Heart left ventricle (tissue), 16 donors: ENCODE measurements at places on chromosomes 13 and 19. TPM values are rescaled to one million over a fixed set of nuclear protein-coding genes. Genes with fewer than 3 reads are reported as not detected.

PCP2 gene
- 0.54 TPM for total RNA-seq

MAB21L1 gene
- 0.19 TPM for total RNA-seq

ZNF44 gene
- total RNA-seq, result 4.3 TPM

ZNF579 gene
- 11.2 TPM for total RNA-seq

ICAM5 gene
- 0.19 TPM for total RNA-seq

CBLC gene
- total RNA-seq, result not detected

ZFP28 gene
- 6.0 TPM for total RNA-seq

CALR gene
- 796 TPM for total RNA-seq

DNA sequence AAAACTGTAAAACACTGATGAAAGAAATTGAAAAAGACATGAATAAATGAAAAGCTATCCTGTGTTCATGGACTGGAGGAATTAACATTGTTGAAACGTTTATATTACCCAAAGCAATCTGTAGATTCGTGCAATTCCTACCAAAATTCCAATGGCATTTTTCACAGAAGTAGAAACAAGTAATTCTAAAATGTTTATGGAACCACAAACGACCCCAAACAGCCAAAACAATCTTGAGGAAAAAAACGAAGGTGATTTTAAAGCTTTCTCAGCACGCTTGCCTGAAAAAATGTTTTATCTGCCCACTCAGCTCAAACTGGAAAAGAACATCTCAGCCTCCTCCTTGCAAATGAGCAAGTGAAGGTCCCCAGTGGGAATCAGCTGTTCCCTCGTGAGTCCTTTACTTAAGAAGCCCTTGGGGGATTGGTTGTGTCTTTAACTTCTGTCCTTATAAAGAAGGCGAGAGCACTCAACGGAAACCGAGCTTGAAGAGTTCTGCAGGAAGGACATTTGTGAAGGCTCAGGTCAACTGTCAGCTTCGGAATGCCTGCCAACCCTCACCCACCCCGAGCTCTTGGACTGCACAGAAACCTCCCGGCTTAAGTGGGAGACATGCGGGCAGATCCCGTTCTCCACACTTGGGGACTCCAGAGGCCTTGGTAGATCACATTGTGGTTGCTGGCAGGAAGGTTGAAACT lies 256.0 kb upstream of the IRS2 start:
- no peak overlapping the region for H3K4me3 ChIP-seq
- no peaks in the 10 kb centered on the region for H3K36me3 ChIP-seq
- no peaks in the 10 kb centered on the region for H3K4me1 ChIP-seq

DNA sequence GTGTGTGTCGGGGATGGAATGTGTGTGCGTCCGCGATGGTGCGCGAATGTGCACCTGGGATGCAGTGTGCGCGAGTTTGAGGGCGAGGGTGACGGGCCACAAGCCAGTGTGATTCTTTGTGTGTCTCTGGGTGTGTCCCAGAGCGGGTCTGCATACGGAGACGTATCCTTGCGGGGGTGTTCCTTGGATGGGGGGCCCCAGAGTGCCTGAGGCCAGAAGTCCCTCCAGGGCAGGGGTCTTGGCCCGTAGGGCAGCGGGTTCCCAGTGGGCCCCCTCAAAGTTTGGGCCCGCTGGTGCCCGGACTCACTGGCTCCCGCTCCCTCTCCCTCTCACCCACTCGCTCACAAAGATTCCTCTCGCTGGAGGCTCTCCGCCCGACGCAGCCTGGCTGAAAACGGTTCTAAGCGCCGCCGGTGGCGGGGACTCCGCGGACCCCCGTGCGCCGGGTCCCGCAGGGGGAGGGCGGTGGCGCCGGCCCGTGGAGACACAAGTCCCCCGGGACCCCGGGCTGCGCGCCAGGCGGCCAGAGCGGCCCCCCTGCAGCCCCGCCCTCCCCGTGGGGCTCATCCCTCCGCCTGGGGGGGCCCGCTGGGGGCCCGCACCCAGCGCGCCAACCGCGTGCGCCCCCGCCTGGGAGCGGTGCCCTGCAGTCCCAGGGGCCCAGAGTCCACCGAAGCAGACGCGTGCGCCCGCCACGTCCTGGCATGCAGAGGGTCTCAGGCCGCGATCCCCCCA lies 886 bp downstream of the CRLF1 start:
- no peaks in the 10 kb centered on the region for H3K36me3 ChIP-seq
- H3K4me1 ChIP-seq, result peaks cover 29% of the 10 kb centered on the region
- peaks cover 94% of the 10 kb centered on the region for H3K27me3 ChIP-seq
- no peak for DNase-seq

DNA sequence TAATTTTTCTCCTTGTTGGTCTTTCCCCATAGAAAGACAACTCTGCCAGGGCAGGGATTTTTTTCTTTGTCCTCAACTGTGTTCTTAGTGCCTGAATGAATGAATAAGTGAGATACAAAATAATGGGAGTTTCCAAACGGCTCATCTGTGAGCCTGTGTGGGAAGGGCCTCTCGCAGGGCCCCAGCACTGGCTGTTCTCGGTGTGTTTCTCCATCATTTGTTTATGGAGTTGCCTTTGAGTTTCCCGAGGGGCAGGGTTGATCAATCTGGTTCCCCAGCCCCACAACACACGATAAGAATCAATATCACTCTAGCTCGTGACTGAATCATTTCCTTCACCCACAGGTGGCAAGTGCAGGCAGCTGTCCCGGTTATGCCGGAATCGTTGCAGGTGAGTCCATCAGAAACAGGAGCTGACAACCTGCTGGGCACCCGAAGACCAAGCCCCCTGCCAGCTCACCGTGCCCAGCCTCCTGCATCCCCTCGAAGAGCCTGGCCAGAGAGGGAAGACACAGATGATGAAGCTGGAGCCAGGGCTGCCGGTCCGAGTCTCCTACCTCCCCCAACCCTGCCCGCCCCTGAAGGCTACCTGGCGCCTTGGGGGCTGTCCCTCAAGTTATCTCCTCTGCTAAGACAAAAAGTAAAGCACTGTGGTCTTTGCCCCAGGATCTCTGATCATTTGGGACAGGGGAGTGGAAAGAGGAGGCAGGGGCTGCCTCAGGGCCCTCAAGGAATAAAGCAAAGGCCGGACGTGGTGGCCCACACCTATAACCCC lies 14.9 kb downstream of the FXYD5 start:
- H3K4me1 ChIP-seq, result no peaks in the 10 kb centered on the region
- H3K4me3 ChIP-seq, result no peak overlapping the region
- no peak overlapping the region for H3K27ac ChIP-seq
- peaks cover 27% of the 10 kb centered on the region for H3K36me3 ChIP-seq
- H3K27me3 ChIP-seq, result no peaks in the 10 kb centered on the region
- DNase-seq, result peak; percentile 10

DNA sequence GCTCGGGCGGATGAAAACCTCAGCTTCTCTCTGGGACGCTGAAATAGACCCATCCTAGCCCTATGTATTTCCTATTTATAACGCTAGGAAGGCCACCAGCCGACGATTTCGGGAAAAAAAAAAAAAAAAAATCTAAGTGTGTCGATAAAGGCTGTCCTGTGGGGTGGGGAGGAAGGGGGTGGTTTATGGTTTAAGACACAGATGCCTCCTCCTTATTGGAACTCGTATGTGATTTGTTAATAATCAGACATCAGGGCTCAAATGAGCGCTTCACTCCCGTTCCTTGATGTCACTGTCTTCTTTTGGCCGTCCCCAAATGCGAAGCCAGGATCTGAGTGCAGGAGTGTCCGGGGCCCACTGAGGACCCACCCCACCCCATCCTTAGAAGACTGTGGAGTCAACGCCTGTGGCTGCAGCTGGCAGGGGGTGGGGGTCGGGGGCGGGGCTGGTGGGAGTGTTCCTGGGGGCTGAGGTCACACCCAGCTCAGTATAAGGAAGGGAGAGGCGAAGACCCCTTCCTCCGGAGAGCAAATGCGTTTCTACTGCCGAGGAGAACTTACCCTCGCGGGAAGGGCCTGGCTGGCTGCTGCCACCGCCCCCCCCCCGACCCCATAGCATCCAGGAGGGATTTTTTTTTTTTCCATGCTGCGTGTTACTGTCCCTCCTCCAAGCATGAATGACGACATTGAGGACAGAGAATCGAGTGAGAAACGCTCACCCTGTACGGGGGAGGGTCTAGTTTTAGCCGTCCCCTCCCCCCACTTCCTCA lies 971 bp downstream of the ATCAY start:
- no peaks in the 10 kb centered on the region for H3K4me1 ChIP-seq
- no peak overlapping the region for H3K4me3 ChIP-seq
- H3K36me3 ChIP-seq, result no peaks in the 10 kb centered on the region
- no peak for DNase-seq
- peaks cover 60% of the 10 kb centered on the region for H3K27me3 ChIP-seq

DNA sequence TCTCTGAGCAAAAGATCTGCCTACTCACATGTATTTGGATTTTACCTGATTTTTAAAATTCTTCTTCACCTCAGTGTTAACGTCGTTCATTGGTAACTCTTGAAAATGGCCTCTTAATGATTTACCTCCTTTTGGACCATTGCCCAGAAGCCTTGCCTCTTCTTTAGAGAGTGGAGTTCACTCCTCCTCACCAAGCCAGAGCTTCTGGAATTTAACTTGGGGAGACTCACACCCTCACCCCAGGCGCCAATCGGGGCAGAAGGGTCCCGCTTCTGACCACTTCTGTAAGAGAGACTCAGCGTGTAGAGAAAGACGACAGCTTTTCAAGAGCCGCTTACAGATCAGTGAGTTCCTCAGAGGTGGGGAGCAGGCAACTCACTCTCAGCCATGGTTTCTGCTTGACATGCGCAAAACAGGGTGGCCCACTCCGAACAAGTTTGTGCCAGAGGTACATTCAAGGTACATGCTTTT lies 2.7 kb downstream of the PNMA8C start:
- H3K4me1 ChIP-seq, result peaks cover 14% of the 10 kb centered on the region
- no peak for DNase-seq

DNA sequence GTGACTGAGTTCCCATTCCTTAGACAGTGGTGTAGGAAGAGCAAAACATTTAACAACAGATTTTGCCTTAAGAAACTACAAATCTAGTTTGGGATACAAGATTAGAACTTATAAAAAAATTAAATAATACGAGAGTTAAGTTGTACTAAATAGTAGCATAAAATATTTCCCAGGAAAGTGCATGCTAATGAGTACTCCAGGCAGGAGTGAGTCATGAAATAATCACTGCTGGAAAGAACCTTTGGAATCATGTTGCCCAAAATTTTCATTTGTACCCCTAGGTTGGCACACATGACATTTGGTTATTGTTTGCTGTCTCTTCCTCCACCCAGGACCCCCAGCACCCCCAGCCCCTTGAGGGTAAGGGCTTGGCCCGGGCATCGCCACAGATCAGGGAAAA lies 26.3 kb upstream of the KL start:
- H3K27me3 ChIP-seq, result no peaks in the 10 kb centered on the region
- H3K27ac ChIP-seq, result no peak overlapping the region
- H3K4me3 ChIP-seq, result no peak overlapping the region

GRCh38 chr13:42631181-42631580 lies 57.2 kb downstream of the TNFSF11 start:
- H3K27ac ChIP-seq, result no peak overlapping the region
- no peak for DNase-seq
- no peaks in the 10 kb centered on the region for H3K27me3 ChIP-seq
- H3K36me3 ChIP-seq, result no peaks in the 10 kb centered on the region
- no peak overlapping the region for H3K4me3 ChIP-seq

DNA sequence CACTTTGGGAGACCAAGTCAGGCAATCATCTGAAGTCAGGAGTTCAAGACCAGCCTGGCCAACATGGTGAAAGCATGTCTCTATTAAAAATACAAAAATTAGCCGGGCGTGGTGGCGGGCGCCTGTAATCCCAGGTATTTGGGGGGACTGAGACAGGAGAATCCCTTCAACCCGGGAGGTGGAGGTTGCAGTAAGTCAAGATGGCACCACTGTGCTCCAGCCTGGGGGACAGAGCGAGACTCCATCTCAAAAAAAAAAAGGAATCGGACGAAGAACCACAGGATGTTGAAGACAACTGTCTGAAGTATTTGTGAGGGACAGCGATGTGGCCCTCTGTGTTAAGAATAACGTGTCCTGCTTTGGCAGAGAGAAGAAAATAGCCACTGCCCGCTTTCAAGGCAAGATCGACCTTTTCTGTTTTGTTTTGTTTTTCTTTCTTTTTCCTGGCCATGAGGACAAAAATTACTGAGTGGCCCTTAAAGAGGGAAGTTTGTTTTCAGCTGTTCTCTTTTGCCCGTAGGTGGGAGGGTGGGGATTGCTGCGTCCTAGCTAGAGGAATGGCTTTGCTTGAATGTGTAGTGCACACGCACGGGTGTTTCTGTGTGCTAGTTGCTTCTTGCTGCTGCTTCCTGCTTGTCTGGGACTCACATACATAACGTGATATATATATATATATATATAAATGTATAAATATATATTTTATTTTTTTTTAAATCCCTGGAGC lies 6.2 kb upstream of the PRKCG start:
- H3K4me3 ChIP-seq, result no peak overlapping the region
- H3K4me1 ChIP-seq, result peaks cover 3% of the 10 kb centered on the region
- H3K27me3 ChIP-seq, result peaks cover 7% of the 10 kb centered on the region
- no peak overlapping the region for H3K27ac ChIP-seq

GRCh38 chr19:5953680-5954213 lies 24.2 kb downstream of the RANBP3 start:
- no peaks in the 10 kb centered on the region for H3K36me3 ChIP-seq
- no peaks in the 10 kb centered on the region for H3K27me3 ChIP-seq
- no peak overlapping the region for H3K4me3 ChIP-seq
- peaks cover 99% of the 10 kb centered on the region for H3K4me1 ChIP-seq

GRCh38 chr19:35703343-35703742 lies 1.0 kb upstream of the ZBTB32 start:
- peaks cover 4% of the 10 kb centered on the region for H3K4me1 ChIP-seq
- H3K27ac ChIP-seq, result no peak overlapping the region

DNA sequence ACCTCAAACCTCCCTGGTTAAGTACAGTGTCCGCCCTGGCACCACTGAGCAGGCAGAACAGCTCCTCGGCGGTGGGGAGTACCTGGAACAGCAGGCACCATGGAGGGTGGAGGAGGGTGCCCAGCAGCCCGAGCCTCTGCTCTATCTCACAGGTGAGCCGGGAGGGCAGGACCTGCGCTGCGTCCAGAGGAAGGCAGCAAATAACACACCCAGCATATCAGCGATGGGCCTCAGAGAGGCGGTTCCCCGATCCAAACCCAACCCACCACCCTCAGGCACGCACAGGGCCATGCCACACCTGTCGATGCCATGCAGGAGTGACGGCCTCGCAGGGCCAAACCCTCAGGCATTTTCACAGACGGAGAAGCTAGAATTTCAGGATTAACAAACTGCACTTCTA lies 11.8 kb downstream of the PEPD start:
- H3K27ac ChIP-seq, result no peak overlapping the region
- no peaks in the 10 kb centered on the region for H3K27me3 ChIP-seq
- H3K36me3 ChIP-seq, result no peaks in the 10 kb centered on the region
- peaks cover 18% of the 10 kb centered on the region for H3K4me1 ChIP-seq
- DNase-seq, result no peak

- no peak overlapping the region for H3K4me3 ChIP-seq
- H3K4me1 ChIP-seq, result peaks cover 44% of the 10 kb centered on the region
- H3K27me3 ChIP-seq, result no peaks in the 10 kb centered on the region
- peaks cover 3% of the 10 kb centered on the region for H3K36me3 ChIP-seq
Measured at GRCh38 chr13:99203601-99204579, 3.2 kb downstream of the UBAC2 start.
